Activated gamma-delta T cell treated with anti-CD3 and anti-CD28 coated beads, Interleukin-2, amount 50 U/mL, for 16 hours (primary cell): ENCODE measurements at places on chromosomes 6 and 20.

- no peak for DNase-seq
Measured at GRCh38 chr20:10508468-10509251, 73.6 kb downstream of the SLX4IP start.

GRCh38 chr20:63553251-63553932, 567 bp upstream of the FNDC11 start:
- DNase-seq = peak; percentile 81

DNA sequence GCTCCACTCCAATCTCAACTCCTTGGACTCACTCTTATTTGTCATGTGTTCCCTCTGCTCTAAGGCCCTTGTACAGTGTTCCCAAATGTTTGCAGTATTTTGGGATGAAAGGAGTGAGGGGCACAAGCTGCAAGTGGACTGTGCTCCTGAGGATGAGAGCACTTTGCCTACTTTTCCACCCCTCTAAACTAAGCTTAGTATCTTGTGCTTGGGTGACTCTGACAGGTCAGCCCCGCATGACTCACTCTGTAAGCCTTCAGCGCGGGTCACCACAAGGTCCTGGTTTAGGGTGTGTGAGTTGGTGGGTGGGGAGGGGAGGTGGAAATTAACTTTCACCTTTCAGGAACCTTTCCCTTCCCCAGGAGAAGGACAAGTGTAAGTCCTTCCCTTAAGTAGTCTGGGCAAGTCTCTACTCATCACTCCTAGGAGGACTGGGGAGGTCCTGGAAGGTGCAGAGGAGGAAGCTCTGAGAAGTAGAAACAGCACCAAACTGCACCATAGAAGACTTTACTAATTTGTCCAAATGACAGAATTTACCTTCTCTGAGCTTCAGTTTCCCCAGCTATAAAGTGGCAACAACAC, 68.8 kb upstream of the EPB41L1 start:
- no peak for DNase-seq

DNA sequence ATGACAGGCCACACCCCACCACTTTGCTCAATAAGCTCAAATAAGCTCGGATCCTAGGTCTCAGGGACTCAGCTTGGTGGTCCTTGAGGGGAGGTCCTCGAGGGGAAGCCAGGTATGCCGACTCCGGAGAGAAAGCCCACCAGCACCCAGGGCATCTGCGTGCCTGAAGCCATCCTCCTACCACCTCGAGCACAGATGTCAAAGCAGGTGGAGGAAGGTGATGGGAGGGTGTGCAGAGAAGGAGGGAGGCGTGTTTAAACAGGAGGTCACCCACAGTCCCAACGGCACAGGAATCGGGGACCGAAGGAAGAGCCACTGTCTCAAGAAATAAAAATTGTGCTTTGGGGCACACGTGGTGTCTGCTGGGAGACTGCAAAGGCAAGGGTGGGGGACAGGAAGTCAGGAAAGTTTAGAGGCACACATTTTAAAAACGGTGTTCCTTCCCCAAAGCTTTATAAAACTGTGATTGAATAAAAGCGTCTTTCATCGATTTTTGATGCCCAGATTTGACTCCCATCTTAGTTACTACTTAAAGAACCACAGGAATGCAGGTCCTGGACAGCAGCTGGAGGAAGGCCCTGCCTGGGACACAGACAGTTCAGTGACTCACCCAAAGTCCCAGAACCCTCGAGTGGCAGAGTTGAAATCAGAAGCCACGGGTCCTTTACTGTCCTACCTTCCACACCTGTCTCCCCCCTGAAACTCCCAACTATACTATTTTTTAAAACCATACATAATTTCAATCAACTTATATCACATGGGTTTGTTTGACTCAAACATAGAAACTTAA, 221.0 kb upstream of the PDE10A start:
- no peak for DNase-seq

DNA sequence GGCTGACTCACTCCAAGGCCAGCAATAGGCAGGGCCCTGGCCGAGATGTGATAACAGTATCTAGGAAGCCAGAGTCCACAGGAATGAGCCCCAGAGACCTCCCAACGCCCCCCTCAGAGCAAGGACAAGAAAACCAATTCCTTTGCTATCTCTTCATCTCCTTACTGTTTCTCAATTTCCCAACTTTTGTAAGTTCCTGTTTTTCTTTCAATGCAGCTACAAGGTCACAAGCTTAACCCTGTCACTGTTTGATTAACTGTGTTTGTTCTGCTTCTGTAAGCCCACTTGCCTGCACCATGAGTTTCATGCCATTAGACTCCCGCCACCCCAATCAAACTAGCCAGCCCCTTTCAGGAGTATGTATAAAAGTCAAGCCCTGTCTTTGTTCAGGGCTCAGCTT, 3.5 kb downstream of the FKBP1C start:
- no peak for DNase-seq
